GM12878 (cell line): ENCODE measurements at places on chromosomes 3 and 15.

DNA sequence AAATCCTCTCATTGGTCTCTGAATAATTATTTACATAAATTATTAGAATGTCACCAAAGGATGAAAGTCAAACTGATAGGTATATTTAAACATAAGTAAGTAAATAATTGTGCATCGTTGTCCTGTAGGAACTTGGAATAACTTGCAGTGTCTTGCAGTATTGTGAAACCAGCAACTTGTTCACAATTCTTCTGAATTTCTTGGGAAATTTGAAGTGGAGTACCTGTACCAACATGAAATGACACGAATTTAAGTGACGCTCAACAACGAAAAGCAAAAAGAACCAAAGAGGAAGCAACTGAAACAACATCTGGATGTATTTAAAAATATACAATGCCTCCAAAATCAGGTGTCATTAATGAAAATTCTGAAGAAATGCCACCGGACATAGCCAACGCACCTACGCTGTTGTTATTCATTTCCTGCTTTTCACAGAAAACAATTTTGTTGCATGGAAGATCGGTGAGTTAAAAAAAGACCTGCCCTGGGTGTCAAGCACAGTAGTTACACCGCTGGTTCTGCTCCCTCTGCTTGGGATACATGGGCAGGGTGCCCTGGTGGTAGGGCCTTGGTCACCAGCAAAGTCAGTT lies 112.5 kb downstream of the RPLP1 start:
- no peak for DNase-seq

- no peak for DNase-seq
These were observed 11.2 kb downstream of the ACAN start for GRCh38 chr15:88814393-88814792.

DNA sequence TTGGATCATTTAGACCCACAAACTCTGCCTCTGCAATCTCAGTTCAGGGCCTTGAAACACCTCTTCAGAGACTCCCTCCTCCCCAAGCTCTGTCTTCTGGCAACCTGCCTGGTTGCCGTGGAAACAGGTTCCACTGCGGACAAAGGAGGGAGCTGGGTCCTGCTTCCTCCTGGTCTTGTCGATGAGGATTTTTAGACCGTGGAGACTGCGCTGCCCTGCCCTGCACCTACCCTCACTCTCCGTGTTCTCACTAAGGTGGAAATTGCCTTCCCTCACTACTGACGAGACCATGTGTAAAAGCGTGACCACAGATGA lies at the start of gene RTP1:
TSS of gene RTP1 (plus strand) at position 152 of the 315 bp plus-strand sequence. CDS start at position 182, 30 bp downstream.
- DNase-seq = no peak

- no peak for DNase-seq
These were observed 39.3 kb downstream of the GLB1 start for GRCh38 chr3:33057320-33058298.

DNA sequence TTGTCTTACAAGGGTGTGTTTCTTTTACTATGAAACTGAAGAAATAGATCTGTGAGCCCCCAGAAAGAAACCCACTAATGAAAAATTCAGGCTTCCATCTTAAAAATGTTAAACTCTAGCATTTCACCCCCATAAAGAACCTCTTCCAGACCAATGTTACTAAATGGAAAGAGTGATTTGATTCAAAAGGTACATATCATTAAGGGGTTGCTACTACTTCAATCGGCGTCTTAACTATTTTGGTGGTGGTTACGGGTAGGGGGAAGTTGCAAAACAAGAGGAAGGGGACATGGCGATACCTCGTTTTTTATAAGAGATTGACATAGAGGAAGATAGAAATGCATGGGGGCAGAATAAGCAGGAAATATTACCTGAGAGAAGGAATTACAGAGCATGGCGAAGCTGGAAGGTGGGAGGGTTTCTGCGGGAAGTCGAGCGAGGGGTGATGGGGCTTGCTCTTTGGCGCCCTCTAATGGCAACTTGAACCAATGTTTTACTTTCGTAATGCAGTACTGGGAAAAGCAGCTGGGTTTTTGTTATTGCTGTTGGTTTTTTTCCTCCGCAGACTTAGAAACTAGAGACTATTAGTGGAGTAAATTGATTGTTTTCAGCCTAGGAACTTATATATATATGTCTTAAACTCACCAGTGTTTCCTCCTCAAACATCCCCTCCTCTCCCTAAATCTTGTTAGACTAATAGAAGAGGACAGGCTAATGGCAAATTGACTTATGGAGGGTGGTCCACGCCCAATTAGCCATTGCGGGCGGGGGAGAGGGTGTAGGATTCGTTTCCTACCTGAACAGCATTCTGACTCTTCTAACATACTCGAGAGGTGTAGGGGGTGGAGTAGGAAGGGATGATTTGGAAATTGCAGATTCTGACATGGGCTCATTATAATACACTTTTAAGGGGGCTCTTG lies 11.3 kb upstream of the SOX2 start:
- DNase-seq = peak; percentile 21

DNA sequence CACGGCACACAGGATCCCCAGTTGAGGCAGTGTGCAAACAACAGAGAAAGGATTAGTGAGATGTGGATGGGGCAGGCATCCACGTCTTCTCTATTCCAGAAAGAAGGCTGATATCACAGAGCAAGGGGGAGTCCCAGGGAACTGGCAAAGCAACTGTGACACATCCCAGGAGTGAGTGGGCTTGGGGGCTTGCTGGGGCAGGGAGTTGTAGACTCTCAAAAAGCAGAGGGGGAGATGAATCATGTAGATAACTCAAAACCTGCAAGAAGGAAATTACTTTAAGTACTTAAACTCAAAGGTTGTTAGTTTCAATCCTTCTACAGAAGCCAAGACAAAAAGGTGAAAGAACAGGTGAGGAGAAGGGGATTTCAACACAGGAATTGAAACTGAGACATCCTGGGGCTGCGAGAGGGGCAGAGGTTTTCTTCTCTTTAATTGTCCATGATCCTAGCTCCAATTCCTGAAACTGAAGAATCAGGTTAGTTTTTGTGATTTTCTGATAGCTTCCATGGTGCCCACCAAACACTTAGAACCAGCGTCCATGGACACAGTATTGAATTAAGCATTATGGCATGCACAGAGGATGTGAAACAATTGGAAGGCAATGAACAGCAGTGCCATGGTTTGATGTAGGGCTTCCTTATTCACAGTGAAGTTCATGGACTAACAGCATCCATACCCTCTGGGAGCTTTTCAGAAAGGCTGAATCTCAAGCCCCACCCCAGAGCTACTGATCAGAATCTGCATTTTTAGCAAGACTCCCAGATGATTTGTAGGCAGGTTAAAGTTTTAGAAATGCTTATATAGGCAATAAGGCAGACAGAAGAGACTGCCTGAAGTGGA lies 52.0 kb downstream of the CCR3 start:
- no peak for DNase-seq

- no peak for DNase-seq
These were observed 2.7 kb downstream of the ZMAT3 start for GRCh38 chr3:179068779-179069530.

DNA sequence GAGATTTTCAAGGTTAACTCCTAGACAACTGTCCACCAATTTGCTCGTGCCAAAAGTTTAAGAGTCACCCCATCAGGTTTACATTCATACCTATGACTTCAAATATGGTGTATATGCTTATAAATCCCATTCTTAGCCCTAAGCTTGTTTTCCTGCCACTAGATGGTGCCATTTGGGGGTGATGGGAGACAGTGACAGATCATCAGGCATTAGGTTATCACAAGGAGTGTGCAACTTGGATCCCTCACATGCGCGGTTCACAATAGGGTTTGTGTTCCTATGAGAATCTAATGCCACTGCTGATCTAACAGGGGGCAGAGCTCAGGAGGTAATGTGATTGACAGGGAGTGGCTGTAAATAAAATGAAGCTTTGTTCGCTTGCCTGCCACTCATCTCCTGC lies 182.7 kb downstream of the CNTN6 start:
- DNase-seq = no peak
